ENCODE measurements at places on chromosomes 2 and 18. TPM values are rescaled to one million over a fixed set of nuclear protein-coding genes. Genes with fewer than 3 reads are reported as not detected.

Gene ZNF516
- total RNA-seq = 26.8 TPM

Gene STK16
- total RNA-seq = 5.6 TPM

Gene CHRND
- total RNA-seq = not detected

Gene CRYGC
- total RNA-seq = not detected

Gene RTP5
- not detected for total RNA-seq

- no peak for DNase-seq
Measured at GRCh38 chr2:241030883-241031282, 32.5 kb downstream of the SNED1 start.

DNA sequence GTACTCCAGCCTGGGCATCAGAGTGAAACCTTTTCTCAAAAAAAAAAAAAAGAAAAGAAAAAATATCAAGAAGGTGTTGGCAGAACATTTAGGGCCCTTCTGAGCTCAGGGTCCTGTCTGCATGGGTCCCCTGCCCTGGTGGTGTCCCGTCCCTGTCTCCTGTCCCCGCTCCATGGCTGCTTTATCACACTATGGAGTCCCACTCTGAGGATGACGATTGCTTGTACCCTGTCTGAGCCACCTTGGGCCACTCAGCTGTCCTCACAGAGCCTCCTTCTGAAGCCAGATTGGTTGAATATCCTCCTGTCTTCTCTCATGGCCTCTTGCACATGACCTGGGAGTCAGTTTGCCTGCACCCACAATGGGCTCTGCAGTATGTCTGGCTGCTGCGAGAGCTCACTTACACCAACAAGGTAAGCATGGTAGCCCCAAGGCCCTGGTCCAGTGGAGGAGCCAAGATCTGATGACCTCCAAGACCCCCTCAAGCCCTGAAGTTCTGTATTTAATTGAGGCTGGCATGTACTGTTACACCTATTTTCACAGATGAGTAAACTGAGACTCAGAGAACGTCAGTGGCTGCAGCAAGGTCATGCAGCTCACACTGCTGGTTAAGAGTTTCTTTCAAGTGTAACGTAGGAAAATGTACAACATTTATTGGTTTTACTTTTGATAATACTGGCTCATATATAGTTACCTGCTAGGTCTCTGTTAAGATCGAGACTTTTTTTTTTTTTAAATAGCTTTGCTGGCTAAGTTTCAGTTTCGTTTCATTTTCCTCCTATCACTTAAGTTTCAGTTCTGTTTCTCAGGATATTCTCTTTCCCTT, 16.9 kb upstream of the ZCCHC2 start:
- DNase-seq = no peak

DNA sequence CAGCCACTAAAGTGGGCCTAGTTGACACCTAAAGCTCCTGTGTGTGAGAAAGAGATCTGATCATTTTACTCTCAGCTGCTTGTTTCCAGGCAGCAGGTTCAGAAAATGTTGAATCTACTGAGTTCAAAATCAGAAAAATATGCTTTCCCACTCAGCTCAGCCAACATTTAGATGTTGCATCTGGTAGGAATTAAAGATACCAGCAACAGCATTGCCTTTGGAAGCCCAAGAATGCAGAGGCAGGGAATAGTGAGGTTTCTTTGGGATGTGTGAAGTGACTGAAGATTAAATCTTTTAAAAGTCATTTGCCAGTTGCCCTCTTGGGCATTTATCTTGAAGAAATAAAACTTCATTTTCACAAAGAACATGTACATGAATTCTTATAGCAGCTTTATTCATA, 33.9 kb upstream of the DOCK10 start:
- DNase-seq = no peak

GRCh38 chr2:95719473-95720060, 127.8 kb downstream of the TRIM43 start:
- DNase-seq = no peak

- DNase-seq = no peak
Measured at GRCh38 chr2:120729406-120730399, 6.0 kb upstream of the GLI2 start.

- DNase-seq = no peak
Measured at GRCh38 chr18:58447402-58448095, 181.3 kb downstream of the ALPK2 start.

Data from glomerular endothelial cell (primary cell).